ENCODE measurements at places on chromosomes 5 and 9.

- no peak for DNase-seq
Measured at GRCh38 chr5:19739671-19740070, 248.3 kb downstream of the CDH18 start.

DNA sequence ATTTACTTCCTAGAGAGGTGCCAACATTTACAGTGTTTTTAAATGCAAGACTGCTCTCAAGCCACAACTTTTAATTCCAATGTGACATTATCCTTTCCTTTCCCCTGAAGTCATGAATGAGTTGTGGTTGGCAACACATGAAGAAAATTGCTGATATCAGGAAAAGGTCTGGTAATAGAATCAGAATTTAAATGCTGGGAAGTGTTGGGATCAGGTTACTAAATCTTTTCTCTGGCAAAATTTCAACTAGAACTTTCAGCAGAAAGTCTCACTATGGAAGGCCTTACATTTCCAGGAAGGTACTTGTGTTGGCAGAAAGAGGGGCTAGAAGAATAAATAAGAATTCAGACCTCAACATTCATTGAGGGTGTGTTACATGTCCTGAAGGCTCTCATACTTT, 10.6 kb upstream of the SLC44A1 start:
- DNase-seq, result no peak

DNA sequence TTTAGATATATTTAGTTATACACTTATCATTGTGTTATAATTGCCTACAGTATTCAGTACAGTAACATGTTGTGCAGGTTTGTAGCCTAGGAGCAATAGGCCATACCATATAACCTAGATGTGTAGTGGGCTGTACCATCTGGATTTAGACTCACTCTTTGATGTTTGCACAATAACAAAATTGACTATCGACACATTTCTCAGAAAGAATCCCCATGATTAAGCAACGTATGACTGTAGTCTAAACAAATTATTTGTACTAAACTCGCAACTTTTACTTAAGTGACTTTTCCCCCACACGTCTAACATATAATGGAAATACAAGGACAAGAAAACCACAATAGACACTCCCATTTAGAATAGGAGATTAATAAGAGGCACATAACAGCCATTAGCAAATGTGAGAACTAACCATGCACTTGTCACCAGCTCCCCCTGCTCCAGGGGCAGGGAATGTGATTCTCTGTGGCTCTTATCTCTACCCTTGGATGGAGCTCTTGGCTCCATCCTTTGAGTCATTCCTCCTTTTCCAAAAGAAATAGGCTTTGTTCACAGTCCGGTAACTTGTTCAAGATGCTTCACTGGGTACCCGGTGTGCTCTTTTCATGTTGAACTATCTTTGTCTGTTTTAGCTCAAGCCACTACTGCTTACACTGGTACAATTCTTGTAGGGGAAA, 8.7 kb upstream of the B4GALT1 start:
- DNase-seq, result no peak

DNA sequence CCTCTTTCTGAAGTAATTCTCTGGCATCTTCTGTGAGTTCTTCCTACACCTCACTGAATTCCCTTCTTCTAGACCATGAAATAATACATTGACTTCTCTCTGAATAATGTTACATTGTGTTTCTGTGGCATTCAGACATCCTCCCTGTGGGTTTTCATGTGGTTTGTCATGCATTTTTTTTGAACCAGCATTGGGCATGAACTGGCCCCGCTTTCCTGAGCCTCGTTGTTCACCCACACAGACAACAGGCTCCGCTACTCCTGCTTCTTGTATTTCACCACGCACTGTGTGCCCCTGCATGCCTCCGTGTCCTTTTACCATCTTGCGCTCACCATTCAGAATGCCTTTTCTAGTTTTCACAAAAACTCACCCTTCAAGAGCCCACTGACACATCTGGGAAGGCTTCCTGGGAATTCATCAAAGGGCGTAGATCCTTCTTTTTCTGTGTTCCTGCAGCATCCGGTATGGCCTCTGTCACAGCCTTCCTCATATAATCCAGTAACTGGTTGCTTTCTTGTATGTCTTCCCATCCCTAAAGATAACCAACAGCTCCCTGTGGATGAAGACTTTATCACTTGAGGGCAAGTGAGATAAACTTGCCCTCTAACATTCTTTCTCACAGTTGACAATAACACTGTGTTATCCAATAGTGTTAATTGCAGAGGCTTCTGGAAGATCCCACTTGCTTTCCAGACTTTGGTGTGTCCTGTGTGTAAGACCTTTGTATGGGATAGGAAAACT, 51.5 kb upstream of the ADAMTSL1 start:
- DNase-seq, result no peak

DNA sequence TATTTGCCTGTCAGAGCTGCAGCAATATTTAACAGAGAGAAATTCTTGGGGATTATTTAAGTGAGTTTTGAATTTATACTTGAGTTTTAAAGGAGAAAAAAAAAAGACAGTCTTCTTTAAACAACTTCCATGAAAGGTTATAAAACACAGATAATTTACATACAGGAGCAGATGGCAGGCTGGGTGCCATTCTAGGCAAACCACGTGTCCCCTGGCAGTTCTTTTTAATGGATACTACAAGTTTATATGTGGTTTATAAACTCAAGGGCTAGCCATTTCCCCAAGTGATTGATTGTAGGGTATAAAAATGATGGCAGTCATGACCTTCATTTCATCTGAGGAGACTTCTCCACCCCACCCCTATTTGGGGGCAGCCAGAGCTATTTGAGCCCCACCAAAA, 166.6 kb downstream of the FSTL4 start:
- DNase-seq, result no peak

GRCh38 chr5:124932791-124933600, 186.6 kb upstream of the ZNF608 start:
- no peak for DNase-seq

DNA sequence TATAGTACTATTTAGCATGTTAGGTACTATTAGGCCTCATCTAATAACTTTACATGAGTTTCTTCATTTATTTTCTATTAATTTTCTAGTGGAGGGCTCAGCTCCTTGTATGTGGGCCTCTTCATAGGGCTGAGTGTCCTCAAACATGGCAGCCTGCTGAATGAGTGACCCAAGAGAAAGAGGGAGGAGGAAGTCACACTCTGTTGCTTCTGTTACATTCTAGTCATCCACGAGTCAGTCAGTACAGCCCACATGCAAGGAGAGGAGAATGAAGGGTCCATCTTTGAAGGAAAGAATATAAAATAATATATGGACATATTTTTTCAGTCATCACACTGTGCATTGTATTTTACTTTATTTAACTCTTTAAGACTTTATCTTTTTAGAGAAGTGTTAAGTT, 66.6 kb upstream of the NR3C1 start:
- no peak for DNase-seq

- no peak for DNase-seq
Measured at GRCh38 chr5:122943050-122943698, 93.4 kb downstream of the PPIC start.

GRCh38 chr5:131514316-131515283, 120.4 kb downstream of the RAPGEF6 start:
- DNase-seq, result no peak

DNA sequence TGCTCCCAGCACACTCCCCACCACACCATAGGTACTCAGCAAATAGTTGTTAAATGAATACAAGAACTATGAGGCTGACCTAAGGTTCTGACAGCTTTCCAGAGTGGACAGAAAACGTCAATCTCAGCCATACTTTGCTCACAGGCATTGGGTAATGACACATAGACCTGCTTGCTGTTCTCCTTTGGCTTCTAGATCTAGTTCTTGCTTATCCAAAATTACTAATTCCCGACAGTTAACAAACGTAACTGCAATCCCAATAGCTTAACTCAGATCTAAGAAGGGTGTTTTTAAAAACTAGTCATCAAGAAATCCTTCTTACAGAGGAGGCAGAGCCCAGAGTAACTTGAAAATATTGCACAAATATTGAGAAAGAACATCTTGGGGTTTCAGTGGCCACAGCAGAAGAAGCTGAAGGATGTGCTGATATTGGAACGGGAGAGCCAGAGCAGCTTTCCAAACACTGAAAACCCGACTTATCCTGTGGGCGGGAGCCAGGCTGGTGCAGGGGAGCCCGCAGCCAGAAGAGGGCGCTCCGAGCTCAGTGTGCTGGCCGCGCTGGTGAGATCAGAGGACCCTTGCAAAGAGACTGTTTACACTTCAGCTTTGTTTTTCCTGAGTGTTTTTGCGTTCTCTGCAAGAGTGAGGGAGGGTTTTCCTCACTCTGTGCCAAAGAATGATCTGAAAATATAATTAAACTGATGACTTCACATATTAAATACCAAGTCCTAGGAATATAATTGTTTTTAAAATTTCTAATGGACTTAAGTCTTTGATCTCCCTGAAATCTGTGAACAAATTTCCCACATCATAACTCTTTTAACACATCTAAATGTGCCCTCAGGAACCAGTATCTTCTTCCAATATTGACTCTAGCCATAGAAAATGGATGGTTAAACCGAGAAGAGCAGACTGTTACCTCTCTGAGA, 30.3 kb downstream of the FGF1 start:
- peak; percentile 17 for DNase-seq

- DNase-seq, result no peak
Measured at GRCh38 chr5:88659529-88660263, 223.3 kb downstream of the MEF2C start.

GRCh38 chr9:76891279-76891678, 14.6 kb downstream of the PRUNE2 start:
- no peak for DNase-seq

- DNase-seq, result no peak
Measured at GRCh38 chr5:171681677-171682076, 103.9 kb upstream of the SMIM23 start.

- peak; percentile 47 for DNase-seq
Measured at GRCh38 chr5:72244862-72245371, 75.1 kb downstream of the MRPS27 start.

DNA sequence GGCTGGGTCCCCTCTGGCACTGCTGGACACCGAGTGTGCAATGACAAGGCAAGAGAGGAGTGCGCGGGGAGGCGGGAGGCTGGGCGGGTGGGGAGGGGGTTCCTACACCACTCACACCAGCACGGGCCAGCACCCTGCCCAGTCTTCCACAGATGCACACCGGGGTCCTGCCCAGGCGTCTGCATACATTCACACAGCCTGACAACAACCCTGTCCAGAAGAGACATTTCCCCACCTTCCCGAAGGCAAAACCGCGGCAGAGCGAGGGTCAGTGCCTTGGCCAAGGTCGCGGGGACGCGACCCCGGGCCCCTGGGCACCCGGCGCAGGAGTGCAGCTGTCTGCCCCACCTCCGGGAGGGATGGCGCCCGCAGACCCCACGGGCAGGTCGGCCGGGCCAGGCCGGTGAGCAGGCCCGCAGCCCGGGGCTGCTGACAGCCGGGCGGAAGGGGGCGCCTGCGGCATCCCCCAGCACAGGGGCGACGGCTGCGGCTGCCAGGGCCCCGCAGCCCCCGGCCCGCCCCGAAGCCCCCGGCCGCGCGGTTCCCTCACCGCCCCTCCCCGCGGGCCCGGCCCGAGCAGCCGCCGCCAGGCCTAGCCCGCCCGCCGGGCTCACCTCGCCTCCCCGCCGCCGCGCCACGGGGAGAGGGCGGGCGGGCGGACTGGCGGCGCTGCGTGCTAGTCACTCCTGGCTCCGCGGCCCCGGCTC, 496 bp downstream of the MAPK9 start:
- DNase-seq, result no peak

DNA sequence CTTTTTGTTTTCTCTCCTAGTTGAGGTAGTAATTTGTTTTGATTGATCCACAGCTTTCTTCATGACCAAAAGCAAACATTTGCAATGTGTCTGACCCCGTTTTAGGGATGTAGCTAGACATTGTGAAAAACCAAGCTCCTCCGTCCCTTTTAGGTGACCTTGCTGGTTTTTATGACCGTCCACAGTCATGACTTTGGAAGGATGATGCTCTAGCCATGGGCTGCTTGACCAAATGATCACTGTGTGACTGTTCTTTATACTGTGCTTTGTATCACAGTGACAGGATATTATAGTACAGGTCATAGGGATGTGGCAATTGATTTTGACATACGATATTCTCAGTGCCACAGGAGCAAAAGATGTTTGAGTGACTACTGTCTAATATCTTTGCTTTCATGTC, 54.4 kb downstream of the KCNN2 start:
- DNase-seq, result no peak

GRCh38 chr9:14027116-14027800, 286.7 kb downstream of the NFIB start:
- no peak for DNase-seq

- no peak for DNase-seq
Measured at GRCh38 chr5:103808464-103809106, 246.0 kb upstream of the NUDT12 start.

GRCh38 chr9:16003785-16004184, 450.9 kb downstream of the CCDC171 start:
- DNase-seq, result no peak

GRCh38 chr9:33446240-33446945, 1.0 kb downstream of the AQP3 start:
- DNase-seq, result no peak

DNA sequence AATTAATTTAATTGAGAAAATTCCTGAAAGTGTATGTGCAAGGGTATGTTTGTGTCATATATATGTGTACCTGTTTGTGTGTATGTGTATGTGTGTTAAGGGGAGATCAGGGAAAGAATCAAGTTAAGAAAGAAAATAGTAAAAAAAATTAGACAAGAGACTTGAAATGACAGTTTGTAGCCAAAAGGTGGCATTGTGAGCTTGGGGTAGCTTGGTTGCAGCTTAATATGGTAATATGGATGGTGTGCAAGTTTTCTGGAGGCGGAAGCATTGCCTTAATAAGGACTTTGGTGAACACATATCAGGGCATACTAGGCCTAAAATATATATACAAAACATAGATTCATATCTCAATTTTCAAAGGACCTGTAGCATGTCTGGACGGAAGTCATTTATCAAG, 129.9 kb downstream of the INSYN2B start:
- DNase-seq, result no peak

DNA sequence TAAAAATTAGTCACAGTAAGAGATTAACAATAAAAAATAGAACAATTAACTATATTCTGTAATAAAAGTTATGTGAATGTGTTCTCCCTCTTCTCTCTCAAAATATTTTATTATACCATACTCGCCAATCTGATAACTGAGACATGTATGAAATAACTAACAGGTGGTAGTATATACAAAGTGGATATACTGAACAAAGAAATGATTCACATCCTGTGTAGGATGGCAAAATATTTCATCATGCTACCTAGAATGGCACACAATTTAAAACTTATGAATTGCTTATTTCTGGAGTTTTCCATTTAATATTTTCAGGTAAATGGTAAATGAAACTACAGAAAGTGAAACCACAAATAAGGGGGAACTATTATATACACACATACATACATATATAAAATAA, 152.5 kb downstream of the RNF180 start:
- no peak for DNase-seq

GRCh38 chr9:14021871-14022525, 291.9 kb downstream of the NFIB start:
- no peak for DNase-seq

Measured in iPS DF 19.7 (cell line).